SJCRH30 (cell line): ENCODE measurements at places on chromosomes 12 and 14. TPM values are rescaled to one million over a fixed set of nuclear protein-coding genes. Genes with fewer than 3 reads are reported as not detected.

The ETFBKMT gene
- 0.49 and 1.0 TPM in 2 replicates for total RNA-seq

The KRT7 gene
- total RNA-seq = 1.5 and 2.8 TPM in 2 replicates

The LRP1-AS gene
- 1.1 and 1.3 TPM in 2 replicates for total RNA-seq

The CLEC1A gene
- not detected in 2 replicates for total RNA-seq

The PTCSC3 gene
- total RNA-seq = not detected in 2 replicates

The ALDH1L2 gene
- total RNA-seq = 0.45 and 0.48 TPM in 2 replicates
